ENCODE measurements at places on chromosomes 3 and 15.

- DNase-seq, result no peak
Measured at GRCh38 chr3:111712294-111713167, 117.4 kb upstream of the ZBED2 start.

- no peak for DNase-seq
Measured at GRCh38 chr3:153144779-153145178, 17.2 kb upstream of the RAP2B start.

- DNase-seq, result no peak
Measured at GRCh38 chr15:50431204-50431603, 7.0 kb downstream of the USP8 start.

GRCh38 chr15:32952901-32953532, 235.2 kb downstream of the GREM1 start:
- DNase-seq, result no peak

GRCh38 chr3:39350714-39351113, 21.2 kb downstream of the CCR8 start:
- DNase-seq, result no peak

DNA sequence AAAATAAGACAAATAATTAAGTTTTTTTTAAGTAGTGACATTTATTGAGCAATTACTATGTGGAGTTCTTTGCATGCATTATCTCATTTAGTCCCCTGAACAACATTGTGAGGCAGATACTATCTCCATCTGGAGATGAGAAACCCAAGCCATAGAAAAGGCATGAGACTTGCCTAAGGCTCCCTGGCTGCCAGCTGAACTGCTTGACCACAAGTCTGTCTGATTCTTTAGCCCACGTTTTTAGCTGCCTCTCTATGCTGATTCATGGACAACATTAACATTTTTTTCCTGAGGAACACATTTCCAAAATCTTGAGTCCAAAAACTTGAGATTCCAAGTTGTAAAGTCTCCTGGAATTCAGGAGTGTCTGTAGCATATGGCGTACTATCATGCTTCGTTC, 263.6 kb upstream of the GOLGA6L4 start:
- no peak for DNase-seq

DNA sequence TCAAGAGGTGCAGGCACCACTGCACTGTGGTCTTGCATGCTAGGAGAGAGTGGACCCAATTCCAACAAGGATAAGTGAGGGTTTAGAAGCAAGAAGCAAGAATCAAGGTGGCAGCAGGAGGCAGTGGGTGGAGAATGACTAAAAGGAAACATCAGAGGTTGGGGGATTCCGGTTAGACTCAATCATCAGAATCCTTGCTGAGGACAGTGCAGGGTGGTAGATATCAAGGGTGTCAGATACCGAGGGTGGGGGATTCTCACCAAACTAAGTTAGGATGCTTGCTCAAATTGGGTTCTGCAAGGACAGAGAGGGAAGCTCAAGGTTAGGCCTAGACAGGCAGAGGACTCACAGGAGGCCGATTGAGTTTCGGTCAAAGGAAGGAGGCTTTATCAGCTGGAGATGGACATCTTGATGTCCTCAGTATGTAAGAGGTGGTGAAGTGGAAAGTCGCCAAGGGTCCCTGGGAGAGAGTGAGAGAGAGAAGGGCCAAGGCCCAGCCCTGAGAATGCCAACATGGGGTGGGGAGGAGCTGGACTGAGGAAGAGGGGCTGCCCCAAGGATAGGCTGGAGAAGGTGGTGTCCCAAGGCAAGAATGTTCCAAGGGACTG, 102.2 kb downstream of the ARNT2 start:
- no peak for DNase-seq

DNA sequence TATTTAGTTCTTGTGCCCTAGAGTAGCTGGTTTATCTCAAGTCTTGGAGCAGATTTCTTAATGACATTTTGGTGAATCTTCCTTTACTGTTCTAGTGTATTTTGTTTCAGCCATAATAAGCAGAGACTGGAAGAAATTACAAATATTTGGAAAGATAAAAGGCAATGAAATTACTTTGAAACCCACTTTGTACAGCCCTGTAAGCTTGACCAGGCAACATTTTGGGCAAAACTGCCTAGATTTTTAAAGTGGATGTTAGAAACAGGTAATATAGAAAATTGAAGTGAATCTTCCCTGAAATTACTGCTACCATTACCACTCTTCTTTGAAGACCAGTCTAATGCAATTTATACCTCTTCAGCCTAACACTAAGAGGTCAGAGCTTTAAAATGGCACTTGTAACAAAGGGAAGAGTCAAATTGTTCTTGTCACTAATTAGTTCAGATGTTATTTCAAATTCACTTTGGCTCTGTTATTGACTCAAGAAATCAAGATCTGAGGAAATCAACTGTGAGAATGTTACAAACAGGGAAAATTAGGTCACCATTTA, 589.4 kb downstream of the NLGN1 start:
- no peak for DNase-seq

- DNase-seq, result no peak
Measured at GRCh38 chr15:39874890-39875549, 45.0 kb downstream of the GPR176 start.
